ENCODE measurements at places on chromosomes 2 and 18.

DNA sequence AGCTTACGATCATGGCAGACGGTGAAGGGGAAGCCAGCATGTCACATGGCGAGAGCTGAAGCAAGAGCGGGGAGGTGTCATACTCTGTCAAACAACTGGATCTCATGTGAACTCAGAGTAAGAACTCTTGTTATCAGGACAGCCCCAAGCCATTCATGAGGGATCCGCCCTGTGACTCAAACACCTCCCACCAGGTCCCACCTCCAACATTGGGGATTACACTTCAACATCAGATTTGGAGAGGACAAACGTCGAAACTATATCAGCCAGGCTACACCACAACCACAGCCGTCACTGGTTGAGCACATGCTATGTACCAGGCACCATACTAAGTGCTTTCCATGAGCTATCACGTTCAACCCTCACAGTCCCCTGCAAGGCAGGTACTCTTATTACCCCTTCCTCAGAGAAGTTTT is 293.8 kb downstream of the PRKCE start:
- no peak for DNase-seq

DNA sequence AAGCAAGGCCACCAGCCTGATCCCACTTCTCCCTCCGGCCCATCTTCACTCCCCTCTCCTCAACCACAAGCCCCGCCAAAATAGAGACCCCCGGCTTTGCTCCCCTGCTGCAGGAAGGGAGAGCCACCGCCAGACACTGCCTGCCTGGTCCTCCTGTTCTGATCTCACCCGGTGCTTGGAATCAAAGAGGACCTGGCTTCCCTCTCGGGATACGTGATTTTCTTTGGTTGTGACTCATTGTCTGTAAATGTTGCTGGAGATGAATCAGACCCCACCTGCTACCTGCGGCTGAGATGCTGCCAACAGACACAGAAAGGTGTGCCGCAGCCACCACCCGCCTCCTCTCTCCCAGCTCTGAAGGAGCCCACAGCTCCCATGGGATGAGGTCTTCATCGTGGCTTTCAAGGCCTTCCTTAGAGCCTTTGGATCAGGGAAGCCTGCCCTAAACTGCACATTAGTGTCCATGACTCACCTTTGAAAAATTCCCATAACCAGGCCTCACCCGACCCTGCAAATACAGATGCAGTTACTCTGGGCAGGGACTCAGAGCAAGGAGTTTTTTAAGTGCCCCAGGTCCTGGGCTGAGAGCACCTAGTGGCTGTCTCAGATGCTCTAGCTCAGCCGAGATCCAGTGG is 79.4 kb upstream of the ZNF532 start:
- DNase-seq: no peak

GRCh38 chr2:45612731-45613130 is 1.7 kb upstream of the SRBD1 start:
- DNase-seq: no peak

GRCh38 chr18:22257022-22257543 is 87.7 kb downstream of the GATA6 start:
- no peak for DNase-seq

DNA sequence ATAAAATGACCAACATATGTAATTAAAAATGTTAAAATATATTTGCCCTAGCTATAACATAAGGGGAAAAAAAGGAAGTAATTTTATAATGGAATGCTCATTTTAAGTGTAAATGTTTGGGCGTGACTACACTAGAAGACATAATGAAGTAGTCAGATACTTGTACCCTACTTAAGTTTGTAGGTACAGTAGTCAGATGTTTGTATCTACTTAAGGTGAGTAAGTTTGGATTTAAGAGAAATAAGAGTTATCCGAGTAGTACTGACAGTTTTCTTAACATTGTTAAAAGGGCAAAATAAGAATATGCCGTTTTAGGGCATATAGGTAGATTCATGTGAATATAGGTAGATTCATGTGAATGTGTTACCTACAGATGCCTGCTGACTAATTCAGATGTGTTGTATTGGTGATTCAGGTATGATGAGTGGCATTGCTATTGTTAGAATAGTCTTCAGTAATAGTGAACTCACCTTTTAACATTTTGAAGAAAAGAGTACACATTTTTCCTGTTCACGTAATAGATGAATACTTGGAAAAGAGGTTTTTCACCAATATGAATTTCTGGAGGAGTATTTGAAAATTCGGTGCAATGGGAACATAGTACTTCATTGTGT is 14.9 kb downstream of the VAPA start:
- DNase-seq: no peak

- no peak for DNase-seq
These were observed 49.9 kb downstream of the KCNG3 start for GRCh38 chr2:42443718-42444399.

GRCh38 chr18:79512461-79513380 is 117.0 kb downstream of the NFATC1 start:
- no peak for DNase-seq

DNA sequence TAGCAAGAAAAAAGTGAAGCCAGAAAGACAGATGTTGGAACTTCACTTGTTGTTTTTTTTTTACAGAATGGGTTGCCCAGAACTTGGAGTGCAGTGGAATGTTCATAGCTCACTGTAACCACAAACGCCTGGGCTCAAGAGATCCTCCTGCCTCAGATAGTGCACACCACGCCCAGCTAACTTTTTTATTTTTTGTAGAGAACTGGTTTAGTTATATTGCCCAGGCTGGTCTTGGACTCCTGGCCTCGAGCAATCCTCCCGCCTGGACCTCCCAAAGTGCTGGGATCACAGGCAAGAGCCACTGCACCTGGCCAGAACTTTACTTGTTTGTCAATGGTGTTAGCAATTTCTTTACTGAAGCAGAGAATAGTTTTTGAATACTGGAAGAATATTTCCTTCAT is 11.9 kb upstream of the ASPRV1 start:
- peak; percentile 63 for DNase-seq

- DNase-seq: no peak
These were observed 52.6 kb downstream of the PMAIP1 start for GRCh38 chr18:59952283-59953007.

DNA sequence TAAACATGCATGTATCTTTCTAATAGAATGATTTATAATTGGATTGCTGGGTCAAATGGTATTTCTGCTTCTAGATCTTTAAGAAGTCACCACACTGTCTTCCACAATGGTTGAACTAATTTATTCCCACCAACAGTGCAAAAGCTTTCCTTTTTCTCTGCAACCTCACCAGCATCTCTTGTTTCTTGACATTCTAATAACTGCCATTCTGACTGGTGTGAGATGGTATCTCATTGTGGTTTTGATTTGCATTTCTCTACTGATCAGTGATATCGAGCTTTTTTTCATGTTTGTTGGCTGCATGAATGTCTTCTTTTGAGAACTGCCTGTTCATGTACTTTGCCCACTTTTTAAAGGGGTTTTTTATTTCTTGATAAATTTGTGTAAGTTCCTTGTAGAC is 182.5 kb downstream of the ANKRD44 start:
- no peak for DNase-seq

DNA sequence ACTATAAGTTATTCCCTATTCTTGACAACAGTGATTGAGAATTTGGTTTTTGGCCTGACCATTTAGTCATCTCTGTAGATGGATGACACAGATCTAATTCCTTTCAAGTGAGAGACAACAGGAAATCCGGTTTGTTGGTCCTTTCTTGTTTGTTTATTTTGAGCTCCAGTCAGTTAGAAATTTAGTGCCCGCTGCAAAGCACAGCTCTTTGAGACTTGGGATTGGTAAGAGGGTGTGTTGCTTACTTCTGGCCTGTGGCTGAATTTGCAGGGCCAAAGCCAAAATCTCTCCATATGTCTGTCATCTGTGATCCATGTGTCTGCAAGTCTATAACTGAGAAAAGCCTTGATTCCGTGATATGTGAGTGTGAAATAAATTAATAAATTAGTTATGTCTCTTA is 74.3 kb downstream of the BIN1 start:
- DNase-seq: no peak

All from erythroblast (primary cell).